ENCODE measurements at places on chromosomes 6 and 20. TPM values are rescaled to one million over a fixed set of nuclear protein-coding genes. Genes with fewer than 3 reads are reported as not detected.

Gene AHCY
- 87.6 TPM for total RNA-seq

Gene BCAS4
- 2.9 TPM for total RNA-seq

Gene ZNF165
- total RNA-seq, result 1.2 TPM

Gene RFX6
- total RNA-seq, result not detected

Gene SNAP91
- total RNA-seq, result 0.72 TPM

Gene LINC00237
- total RNA-seq, result not detected

Gene CST5
- not detected for total RNA-seq

Gene KIAA0408
- total RNA-seq, result 1.8 TPM

Gene RAB44
- under 0.01 TPM for total RNA-seq

DNA sequence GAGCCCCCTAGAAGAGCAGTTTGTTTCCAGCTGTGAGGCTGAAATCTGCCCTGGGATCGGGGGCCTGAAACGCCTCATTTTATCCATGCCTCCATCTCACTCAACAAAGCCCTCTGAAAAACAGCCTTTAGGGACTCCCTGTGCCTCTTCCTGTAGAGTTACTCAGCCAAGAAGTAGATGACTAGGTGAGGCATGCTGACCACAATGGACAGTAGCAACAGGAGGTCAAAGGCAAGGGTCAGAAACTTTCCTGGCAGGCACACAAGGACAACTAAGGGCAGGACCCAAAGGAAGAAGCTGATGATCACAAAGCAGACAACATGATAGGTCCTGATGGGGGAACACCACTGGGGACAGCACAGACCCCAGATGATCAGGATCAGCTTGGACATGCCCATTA lies 12.8 kb downstream of the MAS1L start:
- H3K27me3 ChIP-seq, result no peaks in the 10 kb centered on the region
- no peak for DNase-seq
- H3K4me1 ChIP-seq, result no peaks in the 10 kb centered on the region
- H3K27ac ChIP-seq, result no peak overlapping the region

GRCh38 chr6:144876689-144877088 lies 591.6 kb downstream of the UTRN start:
- no peak for DNase-seq
- peaks cover 5% of the 10 kb centered on the region for H3K4me1 ChIP-seq
- no peaks in the 10 kb centered on the region for H3K27me3 ChIP-seq
- no peak overlapping the region for H3K27ac ChIP-seq
- no peak overlapping the region for H3K4me3 ChIP-seq

GRCh38 chr6:92715991-92716390 lies 703.4 kb downstream of the EPHA7 start:
- no peak for DNase-seq
- no peaks in the 10 kb centered on the region for H3K27me3 ChIP-seq
- H3K4me1 ChIP-seq, result no peaks in the 10 kb centered on the region

DNA sequence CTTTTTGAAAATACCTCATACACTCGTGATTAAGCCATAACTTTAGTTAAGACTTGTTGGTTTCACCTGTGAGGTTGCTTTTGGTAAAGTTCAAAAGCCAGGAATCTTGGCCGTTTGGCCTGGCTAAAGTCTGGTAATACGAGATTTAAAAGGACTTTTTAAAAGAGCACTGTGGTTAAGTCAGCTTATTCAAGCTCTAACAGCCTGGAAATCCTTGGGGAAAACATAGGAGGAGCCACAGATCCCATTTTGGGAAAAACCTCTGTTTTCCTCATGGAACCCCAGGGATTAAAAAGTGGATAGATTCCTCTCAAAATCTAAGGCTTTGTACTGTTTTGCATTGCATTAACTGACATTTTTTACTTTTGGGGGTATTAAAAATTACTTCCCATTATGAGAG lies 13.7 kb upstream of the SLC22A16 start:
- H3K27ac ChIP-seq, result no peak overlapping the region
- H3K4me1 ChIP-seq, result peaks cover 11% of the 10 kb centered on the region
- H3K27me3 ChIP-seq, result peaks cover 17% of the 10 kb centered on the region

DNA sequence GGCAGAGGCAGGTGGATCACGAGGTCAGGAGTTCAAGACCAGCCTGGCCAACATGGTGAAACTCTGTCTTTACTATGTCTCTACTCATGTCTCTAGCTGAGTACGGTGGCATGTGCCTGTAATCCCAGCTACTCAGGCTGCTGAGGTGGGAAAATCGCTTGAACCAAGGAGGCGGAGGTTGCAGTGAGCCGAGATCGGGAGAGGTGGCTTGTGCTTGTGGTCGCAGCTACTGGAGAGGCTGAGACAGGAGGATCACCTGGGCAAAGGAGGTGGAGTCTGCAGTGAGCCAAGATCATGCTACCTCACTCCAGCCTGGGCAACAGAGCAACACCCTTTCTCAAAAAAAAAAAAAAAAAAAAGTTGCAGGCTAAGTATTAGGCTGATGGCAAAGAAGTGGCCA lies 8.0 kb upstream of the WTAP start:
- no peaks in the 10 kb centered on the region for H3K27me3 ChIP-seq
- peaks cover 20% of the 10 kb centered on the region for H3K4me1 ChIP-seq
- no peak overlapping the region for H3K27ac ChIP-seq
- no peak overlapping the region for H3K4me3 ChIP-seq
- peaks cover 6% of the 10 kb centered on the region for H3K36me3 ChIP-seq

- no peaks in the 10 kb centered on the region for H3K27me3 ChIP-seq
- H3K4me3 ChIP-seq, result peak overlapping the region; percentile 90
- H3K4me1 ChIP-seq, result peaks cover 17% of the 10 kb centered on the region
- peak overlapping the region; percentile 79 for H3K27ac ChIP-seq
Observed at GRCh38 chr20:18138639-18139583, 1.2 kb downstream of the KAT14 start.

GRCh38 chr6:38901802-38902522 lies 146.6 kb upstream of the GLP1R start:
- no peak overlapping the region for H3K27ac ChIP-seq
- no peaks in the 10 kb centered on the region for H3K4me1 ChIP-seq
- H3K36me3 ChIP-seq, result no peaks in the 10 kb centered on the region
- no peak for DNase-seq
- H3K4me3 ChIP-seq, result no peak overlapping the region

GRCh38 chr20:58260006-58260405 lies 31.6 kb upstream of the ANKRD60 start:
- H3K4me1 ChIP-seq, result peaks cover 10% of the 10 kb centered on the region
- no peaks in the 10 kb centered on the region for H3K27me3 ChIP-seq
- peaks cover 15% of the 10 kb centered on the region for H3K36me3 ChIP-seq
- H3K4me3 ChIP-seq, result no peak overlapping the region
- H3K27ac ChIP-seq, result peak overlapping the region; percentile 36

DNA sequence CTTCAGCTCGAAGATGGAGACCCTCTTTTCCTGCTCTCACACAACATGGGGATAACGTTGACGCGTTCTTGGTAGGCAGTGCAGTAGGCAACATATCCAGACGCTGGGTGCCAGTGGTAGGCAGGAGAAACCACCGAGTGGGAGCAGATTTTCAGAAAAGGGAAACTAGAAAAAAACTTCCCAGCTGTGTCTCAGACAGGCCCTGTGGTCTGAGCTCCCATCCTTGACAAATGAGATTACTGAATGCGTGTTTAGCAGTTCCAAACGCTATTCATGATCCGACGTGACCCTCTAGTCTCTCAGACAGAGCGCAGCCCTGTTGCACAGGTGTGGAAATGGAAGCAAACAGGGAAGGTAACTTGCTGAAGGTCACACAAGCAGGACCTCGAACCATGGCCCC lies 83.9 kb upstream of the DUSP22 start:
- H3K4me1 ChIP-seq, result no peaks in the 10 kb centered on the region
- H3K27me3 ChIP-seq, result peaks cover 32% of the 10 kb centered on the region
- H3K36me3 ChIP-seq, result no peaks in the 10 kb centered on the region
- no peak overlapping the region for H3K27ac ChIP-seq
- H3K4me3 ChIP-seq, result no peak overlapping the region

All from osteoblast (primary cell).